ENCODE measurements at places on chromosomes 2 and 18.

- DNase-seq = no peak
These were observed 96.1 kb upstream of the ZEB2 start for GRCh38 chr2:144615866-144616565.

DNA sequence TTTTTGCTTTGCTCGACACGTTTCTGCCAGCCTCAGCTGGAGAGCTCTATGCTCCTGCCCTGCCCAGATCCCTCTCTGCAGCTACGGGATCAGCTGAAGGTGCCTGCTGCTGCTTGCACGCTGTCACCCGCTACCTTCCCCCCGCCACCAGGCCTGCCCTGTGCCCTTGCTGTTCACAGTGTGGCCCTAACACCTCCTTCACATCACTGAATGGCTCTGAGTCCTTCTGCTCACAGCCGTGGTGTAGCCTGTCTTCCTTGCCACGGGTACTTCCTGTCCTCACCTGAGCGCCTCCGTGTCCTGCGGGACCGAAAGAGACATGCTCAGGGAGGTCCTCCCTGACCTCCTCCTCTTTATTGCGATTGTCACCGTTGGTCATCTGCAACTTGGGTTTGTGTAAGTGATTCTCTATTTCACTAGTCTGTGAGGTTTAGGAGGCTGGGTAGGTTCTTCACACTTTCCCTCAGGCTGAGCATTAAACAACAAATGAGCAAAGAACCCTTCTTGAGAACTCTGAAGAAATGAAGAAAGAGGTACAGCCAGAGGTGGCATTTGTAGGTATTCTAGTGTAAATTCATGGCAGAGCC lies 127.5 kb downstream of the NCK2 start:
- no peak for DNase-seq

DNA sequence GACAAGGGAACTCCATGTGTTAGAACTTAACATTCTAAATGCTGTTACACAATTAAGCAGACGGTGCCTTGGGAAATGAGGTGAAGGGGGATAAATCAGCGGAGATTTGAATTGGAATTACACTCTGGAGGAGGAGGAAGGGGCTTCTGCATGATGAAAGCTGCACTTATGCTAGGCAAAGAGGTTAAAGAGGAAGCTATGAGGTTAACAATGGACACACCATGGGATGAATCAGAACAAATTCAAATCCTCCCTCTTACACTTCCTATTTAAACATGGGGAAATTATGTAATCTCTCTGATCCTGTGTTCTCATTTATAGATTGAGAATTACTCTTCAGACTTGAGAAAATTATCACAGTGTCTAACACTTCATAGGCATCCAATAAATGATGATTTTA lies 121.5 kb upstream of the SIX2 start:
- no peak for DNase-seq

DNA sequence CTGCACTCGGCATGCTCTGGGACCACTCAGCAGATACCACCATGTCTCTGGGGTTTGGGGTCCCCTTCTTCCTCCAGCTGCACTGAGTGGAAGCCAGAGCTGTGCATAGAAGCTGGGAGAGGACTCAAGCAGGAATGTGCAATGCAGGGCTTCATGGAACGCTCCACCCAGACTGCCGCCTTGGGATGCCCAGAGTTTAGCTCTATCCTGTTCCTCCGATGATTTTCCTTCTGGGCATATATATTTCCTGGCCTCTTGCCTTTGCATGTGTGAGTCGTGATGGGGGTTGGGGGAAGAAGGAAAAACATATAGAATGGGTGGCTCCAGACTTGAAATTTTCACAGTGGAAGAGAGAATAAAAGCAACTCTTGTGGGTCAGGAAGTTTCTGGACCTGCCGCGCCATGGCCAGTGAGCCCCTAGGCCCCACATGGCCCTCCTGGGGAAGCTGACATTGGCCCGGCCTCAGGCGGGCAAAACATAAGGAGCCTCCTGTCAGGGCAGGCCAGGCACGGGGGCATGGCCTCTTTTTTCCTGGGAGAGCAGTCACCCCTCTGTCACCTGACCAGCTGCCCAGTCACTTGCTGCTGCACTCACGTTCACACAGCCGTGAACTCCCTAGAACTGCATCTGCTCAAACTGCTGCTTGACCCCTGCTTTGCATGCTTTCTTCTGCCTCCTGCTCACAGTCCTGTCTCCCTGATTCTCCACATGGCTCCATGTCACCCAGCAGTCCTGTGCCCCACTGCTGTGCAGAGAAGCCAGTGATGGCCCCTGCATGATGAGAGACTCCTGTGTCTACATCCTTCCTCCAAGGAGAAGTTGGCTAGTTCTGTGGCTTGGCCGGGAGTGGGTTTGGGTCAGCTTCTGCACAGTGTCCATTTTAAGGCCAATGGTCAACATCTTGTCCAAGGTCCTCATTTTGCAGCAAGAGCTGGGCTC lies 197.8 kb downstream of the CTIF start:
- no peak for DNase-seq

DNA sequence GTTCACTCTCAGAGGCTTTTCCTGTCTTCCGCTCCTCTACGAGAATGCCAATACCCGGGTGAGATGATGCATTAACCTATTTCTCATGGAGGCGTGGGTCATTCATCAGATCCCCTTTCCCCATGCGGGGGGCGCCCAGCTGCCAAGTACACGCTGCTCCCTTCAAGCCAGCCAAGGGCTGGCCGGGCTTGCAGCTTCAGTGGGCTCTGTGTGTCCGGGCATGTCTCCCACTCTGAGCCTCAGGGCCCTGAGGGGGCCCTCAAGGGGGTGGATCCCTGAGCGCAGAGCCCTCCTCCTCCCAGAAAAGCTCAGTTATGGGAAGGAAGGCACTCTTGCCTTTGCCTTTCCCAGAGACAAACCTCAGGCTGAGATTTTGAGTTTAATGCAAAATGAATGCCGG lies 431.8 kb upstream of the MYT1L start:
- no peak for DNase-seq

GRCh38 chr18:40707797-40708196 lies 1247.2 kb upstream of the PIK3C3 start:
- no peak for DNase-seq

GRCh38 chr2:19649785-19650380 lies 251.9 kb downstream of the TTC32 start:
- no peak for DNase-seq

- DNase-seq = no peak
These were observed 49.8 kb downstream of the ADI1 start for GRCh38 chr2:3469486-3469885.

- no peak for DNase-seq
These were observed 43.9 kb downstream of the PSD4 start for GRCh38 chr2:113217455-113218282.

- DNase-seq = no peak
These were observed 95.9 kb upstream of the SPTBN1 start for GRCh38 chr2:54360055-54360792.

GRCh38 chr18:37565977-37566478 lies 430 bp upstream of the CELF4 start:
- DNase-seq = peak; percentile 52

DNA sequence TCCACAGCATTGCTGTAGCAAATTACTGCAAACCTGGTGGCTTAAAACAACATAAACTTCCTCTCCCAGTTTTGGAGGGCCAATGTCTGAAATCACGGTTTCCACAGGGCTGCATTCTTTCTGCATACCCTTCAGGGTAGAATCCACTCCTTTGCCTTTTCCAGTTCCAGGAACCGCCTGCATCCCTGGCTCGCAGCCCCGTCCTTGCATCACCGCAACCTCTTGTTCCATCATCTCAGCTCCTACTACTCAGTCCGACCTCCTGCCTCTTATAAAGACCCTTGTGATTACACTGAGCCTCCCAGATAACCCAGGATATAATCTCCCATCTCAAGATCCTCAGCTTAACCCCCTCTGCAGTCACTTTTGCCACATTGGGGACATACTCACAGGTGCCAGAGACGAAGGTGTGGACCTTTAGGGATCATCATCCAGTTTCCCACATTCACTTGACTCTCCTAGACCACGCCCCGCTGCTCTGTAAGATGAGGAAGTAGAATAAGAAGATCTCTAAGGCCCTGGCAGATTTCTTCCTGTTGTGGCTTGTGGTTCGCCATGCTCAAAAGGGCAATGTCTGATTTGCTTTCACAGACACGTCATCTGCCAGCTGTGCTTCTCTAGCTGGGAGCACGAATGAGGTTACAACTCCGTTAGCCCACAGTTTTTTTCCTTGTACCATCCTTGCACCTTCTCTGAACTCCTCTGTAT lies 103.6 kb upstream of the AGAP1 start:
- no peak for DNase-seq

DNA sequence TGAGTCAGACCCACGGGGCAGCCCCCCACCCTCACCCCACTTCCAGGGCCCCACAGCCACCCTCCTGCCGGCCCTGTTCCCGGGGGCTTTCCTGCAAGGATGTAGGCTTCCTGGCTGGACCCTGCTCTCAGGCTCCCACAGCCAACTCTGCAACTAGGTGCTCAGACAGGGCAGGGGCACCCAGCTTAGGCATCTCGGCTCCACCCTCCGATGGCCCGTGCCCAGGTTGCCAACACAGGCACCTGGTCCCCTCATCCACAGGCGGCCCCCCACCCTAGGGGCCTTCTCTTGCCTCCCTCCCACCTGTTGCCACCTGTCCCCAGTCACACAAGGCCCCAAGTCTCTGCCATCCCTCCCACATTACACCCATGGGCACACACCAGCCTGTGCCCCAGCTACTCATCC lies 34.6 kb downstream of the HS6ST1 start:
- DNase-seq = no peak

DNA sequence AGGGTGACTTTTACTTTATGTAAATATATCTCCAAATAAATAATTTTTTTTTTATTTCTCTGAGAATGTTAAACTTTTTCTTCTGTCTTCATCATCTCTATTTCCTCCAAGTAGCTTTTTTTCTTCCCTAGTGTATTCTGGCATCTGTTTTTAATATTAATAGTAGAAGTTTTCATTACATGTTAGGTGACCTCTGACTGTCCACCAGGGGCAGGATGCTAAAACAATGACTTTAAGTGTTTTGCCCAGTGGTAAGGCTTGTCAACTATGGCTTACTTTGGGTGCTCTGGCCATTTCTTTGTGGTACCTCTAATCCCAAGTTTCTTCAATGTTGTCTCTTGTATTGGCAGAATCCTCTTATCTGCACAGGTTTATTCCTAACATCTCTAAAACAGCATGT lies 127.1 kb downstream of the SRBD1 start:
- DNase-seq = no peak

GRCh38 chr2:120999377-121000097 lies 263.9 kb downstream of the GLI2 start:
- DNase-seq = no peak

DNA sequence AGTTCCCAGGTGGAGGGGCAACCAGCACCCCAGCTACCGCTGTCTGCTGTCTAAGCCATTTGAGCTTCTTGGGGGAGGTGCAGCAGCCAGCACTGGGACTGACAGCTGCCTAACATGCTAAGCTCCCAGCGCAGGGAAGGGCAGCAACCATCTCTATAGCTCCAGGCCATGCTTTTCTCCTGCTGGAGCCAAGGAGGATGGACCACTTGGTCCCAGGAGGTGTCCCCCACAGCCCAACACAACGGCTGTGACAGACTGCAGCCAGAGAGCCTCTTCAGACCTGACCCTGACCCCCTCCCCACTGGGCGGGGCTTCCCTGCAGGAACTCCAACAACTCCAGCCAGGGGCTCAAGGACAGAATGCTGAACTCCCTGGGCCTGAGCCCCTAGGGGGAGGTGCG lies 370.6 kb upstream of the REG3G start:
- no peak for DNase-seq

- DNase-seq = no peak
These were observed 1.1 kb downstream of the LMAN1 start for GRCh38 chr18:59357928-59358327.

DNA sequence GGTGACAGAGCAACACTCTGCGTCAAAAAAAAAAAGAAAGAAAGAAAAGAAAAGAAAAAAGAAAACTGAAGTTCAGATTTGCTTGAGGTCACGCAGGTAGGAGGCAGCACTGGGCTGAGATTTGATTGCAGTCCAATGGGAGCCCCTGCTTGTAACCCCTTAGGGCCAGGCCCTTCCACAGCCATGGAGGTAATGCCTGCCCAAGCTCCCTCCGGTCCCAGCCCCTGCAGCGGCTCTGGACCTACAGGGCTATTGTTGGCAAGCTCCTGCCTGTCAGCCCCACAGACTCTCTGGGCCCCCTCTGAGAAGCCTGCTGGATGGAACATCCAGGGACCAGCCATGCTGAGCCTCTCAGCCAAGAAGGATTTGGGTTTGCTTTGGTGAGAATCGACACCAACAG lies 12.2 kb downstream of the ZFP36L2 start:
- DNase-seq = no peak

DNA sequence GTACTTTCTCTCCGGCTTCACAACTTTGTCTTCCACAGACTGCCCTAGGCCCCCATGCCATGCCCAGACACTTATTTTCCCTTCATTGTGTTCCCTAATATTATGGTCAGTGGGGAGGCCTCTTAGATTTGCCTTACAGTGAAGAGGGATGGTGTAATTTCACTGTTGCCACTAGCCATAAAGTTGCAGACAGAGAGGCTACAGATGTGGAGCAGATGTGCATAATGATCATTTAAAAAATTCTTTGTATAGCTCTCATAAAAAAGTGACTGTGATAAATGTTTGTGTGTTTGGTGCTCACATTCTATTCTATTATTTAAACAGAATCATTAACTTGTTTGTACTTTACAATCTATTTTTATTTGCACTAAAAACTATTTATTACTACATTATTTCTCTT lies 67.5 kb upstream of the FN1 start:
- no peak for DNase-seq

- no peak for DNase-seq
These were observed 212.4 kb upstream of the PKDCC start for GRCh38 chr2:41835401-41835800.
